ENCODE measurements at places on chromosomes 4 and X. TPM values are rescaled to one million over a fixed set of nuclear protein-coding genes. Genes with fewer than 3 reads are reported as not detected.

HPSE gene
- polyA plus RNA-seq = 6.6 TPM

USP17L12 gene
- not detected for polyA plus RNA-seq

SHROOM4 gene
- polyA plus RNA-seq = 15.5 TPM

CFAP47 gene
- 3.6 TPM for polyA plus RNA-seq

PAGE2B gene
- not detected for polyA plus RNA-seq

CNKSR2 gene
- polyA plus RNA-seq = 14.1 TPM

LPAR4 gene
- polyA plus RNA-seq = 15.5 TPM

P2RY10 gene
- polyA plus RNA-seq = not detected

SUPT20HL2 gene
- 0.13 TPM for polyA plus RNA-seq

GLOD5 gene
- not detected for polyA plus RNA-seq

IBSP gene
- polyA plus RNA-seq = 0.16 TPM

IL2 gene
- polyA plus RNA-seq = not detected

ADAM29 gene
- polyA plus RNA-seq = 4.6 TPM

PRPS1 gene
- polyA plus RNA-seq = 59.3 TPM

ZNF157 gene
- 2.6 TPM for polyA plus RNA-seq

TEX13D gene
- not detected for polyA plus RNA-seq

ADH1A gene
- polyA plus RNA-seq = not detected

RIPPLY1 gene
- not detected for polyA plus RNA-seq

HDX gene
- polyA plus RNA-seq = 4.3 TPM

SLC26A1 gene
- polyA plus RNA-seq = 9.5 TPM

EPGN gene
- polyA plus RNA-seq = not detected

PDLIM3 gene
- 124 TPM for polyA plus RNA-seq

DDIT4L gene
- 7.4 TPM for polyA plus RNA-seq

AGA gene
- 16.4 TPM for polyA plus RNA-seq

SNX12 gene
- polyA plus RNA-seq = 71.9 TPM

UGT2A1 gene
- 0.47 TPM for polyA plus RNA-seq

CLDN34 gene
- polyA plus RNA-seq = not detected

Data from spinal cord (tissue), 10 donors.